ENCODE measurements at places on chromosomes 7 and 10. TPM values are rescaled to one million over a fixed set of nuclear protein-coding genes. Genes with fewer than 3 reads are reported as not detected.
A peak's percentile ranks its signal among the peaks of the same experiment; 100 is the strongest.

DNA sequence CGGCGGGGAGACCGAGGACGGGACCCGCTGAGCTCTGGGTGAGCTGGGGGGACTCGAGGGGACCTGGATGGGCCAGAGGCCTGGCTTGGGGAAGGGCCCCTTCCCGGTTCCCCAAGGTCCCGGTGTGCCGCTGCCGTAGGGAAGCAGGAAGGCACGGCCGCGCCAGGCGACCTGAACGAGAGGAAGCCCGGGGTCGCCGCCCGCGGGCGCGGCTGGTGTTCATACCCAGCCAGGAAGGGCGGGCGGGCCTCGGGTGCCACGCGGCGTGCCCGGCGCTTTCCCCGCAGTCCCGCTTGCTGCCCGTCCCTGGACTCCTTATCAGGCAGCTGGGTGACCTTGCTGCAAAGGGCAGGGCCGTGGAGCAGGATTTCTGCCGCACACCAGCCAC lies 38.0 kb downstream of the ZNF777 start:
- no peak overlapping the region for H3K27ac ChIP-seq
- no peaks in the 10 kb centered on the region for H3K4me1 ChIP-seq
- no peak for DNase-seq
- no peaks in the 10 kb centered on the region for H3K27me3 ChIP-seq

The KIF11 gene
- 18.3 TPM for total RNA-seq

- no peak overlapping the region for H3K4me3 ChIP-seq
- H3K27ac ChIP-seq, result no peak overlapping the region
- no peaks in the 10 kb centered on the region for H3K27me3 ChIP-seq
- peaks cover 4% of the 10 kb centered on the region for H3K36me3 ChIP-seq
These were observed 44.9 kb downstream of the SMURF1 start for GRCh38 chr7:99098824-99099498.

DNA sequence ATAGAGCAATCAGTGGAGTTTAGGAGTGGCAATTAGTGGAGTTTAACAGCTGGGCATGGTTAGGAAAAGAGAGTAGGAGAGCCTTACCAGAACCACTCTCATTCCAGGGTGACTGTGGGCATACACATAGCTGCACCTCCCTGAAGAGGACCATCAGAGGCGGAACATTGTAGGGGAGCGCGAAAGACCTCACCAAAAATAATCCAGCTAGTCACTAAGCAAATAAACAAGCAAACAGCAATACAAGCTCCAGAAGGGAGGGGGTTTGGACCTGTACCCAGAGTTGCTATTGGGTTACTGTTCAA lies 4.1 kb upstream of the NACAD start:
- no peaks in the 10 kb centered on the region for H3K36me3 ChIP-seq
- H3K27ac ChIP-seq, result no peak overlapping the region
- H3K4me3 ChIP-seq, result no peak overlapping the region
- H3K27me3 ChIP-seq, result no peaks in the 10 kb centered on the region
- no peak for DNase-seq

The PIP4K2A gene
- 18.1 TPM for total RNA-seq

DNA sequence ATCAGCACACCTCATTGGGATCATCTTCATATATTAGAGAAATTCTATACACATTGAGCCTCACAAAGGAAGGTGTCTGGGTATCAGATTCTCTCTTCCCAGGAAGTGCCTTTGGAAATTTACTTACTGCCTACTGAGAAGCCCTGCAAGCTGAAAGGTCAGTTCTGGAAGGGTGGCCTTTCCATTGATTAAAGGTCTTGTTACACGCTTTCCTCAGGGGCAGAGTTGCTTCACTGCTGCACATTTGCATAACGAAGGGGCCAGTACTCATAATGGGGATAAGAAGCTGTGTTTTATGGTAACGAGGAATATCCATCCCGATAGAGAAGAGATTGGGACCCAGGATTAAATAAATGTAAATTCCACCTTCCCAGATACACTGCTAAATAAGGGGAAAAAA lies 19.4 kb upstream of the IL15RA start:
- no peaks in the 10 kb centered on the region for H3K4me1 ChIP-seq
- H3K4me3 ChIP-seq, result no peak overlapping the region
- no peaks in the 10 kb centered on the region for H3K36me3 ChIP-seq
- peaks cover 17% of the 10 kb centered on the region for H3K27me3 ChIP-seq
- no peak overlapping the region for H3K27ac ChIP-seq

DNA sequence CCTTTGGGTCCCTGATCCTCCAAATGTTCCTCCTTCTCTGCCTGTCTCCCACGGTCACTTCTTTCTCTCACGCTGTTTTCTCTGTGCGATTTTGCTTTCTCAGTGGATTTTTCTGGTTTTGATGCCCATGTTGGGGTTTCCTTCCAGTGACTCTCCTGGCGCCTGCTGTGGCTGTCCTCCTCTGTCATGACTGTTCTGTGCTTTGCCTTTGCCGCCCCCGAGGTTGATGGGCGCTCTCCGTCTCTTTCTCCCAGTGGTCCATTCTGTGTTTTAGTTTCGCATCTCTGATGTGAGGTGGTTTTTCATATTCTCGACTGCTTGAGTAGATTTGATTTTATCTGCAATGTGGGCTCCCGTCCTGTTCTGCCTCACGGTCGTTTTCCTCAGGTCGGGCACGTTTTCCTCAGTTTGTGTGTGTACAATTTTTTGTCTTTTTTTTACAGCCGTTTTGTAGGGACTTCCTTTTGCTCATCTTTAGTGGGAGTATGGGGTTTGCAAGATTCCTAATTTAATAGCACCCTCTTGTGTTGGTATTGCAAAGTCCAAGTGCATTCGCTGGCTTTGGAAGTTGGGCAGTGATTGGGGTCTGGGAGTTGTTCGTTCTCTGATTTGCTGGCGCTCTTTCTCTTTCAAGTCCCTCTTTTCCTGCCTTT lies 100.0 kb downstream of the INPP5A start:
- no peaks in the 10 kb centered on the region for H3K36me3 ChIP-seq
- peaks cover 8% of the 10 kb centered on the region for H3K4me1 ChIP-seq
- H3K27ac ChIP-seq, result no peak overlapping the region
- DNase-seq, result peak; percentile 73
- no peaks in the 10 kb centered on the region for H3K27me3 ChIP-seq

The BZW2 gene
- total RNA-seq, result 58.1 TPM

DNA sequence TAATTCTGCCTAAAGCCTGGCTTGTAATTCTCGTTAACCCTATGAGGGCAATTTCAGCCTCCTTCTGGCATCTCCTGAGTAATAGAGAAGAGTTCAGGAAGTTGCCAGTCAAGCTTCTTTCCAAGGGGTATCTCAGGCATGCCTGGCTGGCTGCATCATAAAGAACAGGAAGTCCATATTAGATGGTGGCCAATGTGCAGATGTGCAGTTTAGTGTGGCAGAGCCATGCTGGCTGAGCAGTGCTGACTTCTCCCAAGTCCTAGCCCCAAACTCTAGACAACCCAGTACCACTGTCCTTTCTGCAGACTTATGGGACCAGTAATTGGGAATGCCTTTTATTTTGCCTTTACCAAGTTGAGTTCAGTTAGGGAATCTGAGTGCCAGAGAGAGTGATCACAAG lies 517.9 kb downstream of the GALNT17 start:
- H3K4me1 ChIP-seq, result no peaks in the 10 kb centered on the region
- no peaks in the 10 kb centered on the region for H3K36me3 ChIP-seq
- no peaks in the 10 kb centered on the region for H3K27me3 ChIP-seq

GRCh38 chr10:112723876-112724275 lies 226.2 kb upstream of the TCF7L2 start:
- H3K27ac ChIP-seq, result no peak overlapping the region
- H3K36me3 ChIP-seq, result no peaks in the 10 kb centered on the region

The RHOBTB1 gene
- 18.9 TPM for total RNA-seq

The ERVW-1 gene
- not detected for total RNA-seq

- H3K27ac ChIP-seq, result peak overlapping the region; percentile 31
- no peak overlapping the region for H3K4me3 ChIP-seq
- no peaks in the 10 kb centered on the region for H3K36me3 ChIP-seq
- no peaks in the 10 kb centered on the region for H3K27me3 ChIP-seq
These were observed 299.8 kb downstream of the KLF6 start for GRCh38 chr10:3485057-3485686.

DNA sequence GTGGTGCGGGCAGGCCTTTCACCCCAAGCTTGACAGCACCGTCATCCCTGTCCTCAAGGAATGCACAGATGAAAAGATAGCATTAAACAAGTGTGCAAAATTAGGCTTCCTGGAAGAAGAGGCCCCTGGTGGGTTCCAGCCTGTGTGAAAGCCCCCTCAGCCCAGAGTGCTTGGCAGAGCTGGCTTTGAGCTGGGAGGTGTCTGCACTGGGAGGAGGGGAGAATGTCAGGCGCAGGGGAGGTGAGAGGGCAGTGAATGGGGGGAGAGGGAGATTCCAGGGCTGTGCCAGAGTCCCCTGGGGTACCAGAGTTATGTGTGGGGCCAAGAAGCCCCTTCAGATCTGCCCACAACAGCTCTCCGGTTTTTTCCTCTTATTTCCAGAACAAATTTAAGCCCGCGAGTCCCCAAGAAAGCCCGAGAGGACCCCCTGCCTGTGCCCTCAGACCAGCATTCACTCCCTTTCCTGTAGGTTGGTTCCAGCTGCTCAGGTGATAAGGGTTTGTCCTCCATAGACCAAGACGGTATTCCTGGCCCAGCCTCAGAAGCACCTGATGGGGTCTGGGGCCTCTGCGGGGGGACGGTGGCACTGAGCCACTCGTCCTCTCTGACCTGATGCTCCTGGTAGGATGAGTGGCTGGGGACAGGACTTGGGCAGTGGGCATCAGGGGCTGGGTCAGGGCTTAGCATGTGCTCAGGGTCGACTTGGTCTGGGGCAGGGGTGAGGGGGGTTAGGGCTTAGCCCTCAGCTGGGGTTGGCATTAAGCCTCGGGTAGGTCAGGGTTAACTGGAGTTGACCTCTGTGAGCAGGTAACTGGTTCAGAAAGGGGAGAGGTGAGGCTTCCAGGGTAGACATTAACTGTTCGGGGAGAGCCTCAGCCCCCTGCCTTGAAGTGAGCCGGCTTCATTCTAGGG lies 43.4 kb downstream of the ADCYAP1R1 start:
- no peak for DNase-seq
- H3K36me3 ChIP-seq, result no peaks in the 10 kb centered on the region
- no peak overlapping the region for H3K27ac ChIP-seq
- no peaks in the 10 kb centered on the region for H3K27me3 ChIP-seq

The LRIT1 gene
- total RNA-seq, result not detected

The ACTR3C gene
- not detected for total RNA-seq

The RNF32 gene
- 0.56 TPM for total RNA-seq

The STAM gene
- 31.9 TPM for total RNA-seq

The SFXN3 gene
- total RNA-seq, result 53.3 TPM

The LRRC18 gene
- total RNA-seq, result not detected

DNA sequence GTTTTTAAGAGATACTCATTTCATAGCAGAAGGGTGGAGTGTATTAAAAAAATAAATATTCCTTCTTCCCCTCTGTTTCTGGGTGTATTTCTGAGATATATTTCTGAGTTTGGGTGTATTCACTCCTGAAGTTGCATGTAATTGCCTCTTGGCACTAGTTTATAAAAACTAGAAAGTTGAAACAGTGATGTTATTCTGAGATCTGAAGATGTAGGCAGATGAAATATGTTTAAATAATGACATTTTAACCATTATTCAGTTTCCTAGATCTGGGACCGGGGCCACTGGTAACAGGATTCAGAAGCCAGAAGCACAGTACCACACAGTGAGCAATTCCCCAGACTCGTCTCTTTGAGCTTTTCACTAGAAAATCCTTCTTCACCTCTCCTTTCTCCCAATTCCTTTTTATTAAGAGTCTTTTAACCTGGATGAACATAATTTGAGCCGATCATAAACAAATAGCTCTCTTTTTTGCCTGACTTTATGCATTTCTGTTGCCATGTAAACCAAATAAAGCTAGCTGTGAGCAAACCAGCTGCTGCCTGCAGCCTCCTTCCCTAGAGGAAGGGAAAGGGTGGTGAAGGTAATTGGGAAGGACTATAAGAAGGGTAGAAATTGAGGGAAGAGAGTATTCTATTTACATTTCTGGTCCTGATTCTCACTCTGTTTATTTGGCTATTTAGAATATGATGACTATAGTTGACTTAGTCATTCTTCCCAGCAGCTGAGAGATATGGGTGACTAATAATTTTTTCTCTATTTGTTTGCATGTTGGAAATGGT lies 101.8 kb upstream of the STRIP2 start:
- peak overlapping the region; percentile 66 for H3K27ac ChIP-seq
- H3K4me3 ChIP-seq, result no peak overlapping the region
- H3K36me3 ChIP-seq, result no peaks in the 10 kb centered on the region
- no peaks in the 10 kb centered on the region for H3K27me3 ChIP-seq
- peaks cover 3% of the 10 kb centered on the region for H3K4me1 ChIP-seq
- peak; percentile 93 for DNase-seq

The WASHC2C gene
- 27.2 TPM for total RNA-seq

The MKX gene
- 0.28 TPM for total RNA-seq

DNA sequence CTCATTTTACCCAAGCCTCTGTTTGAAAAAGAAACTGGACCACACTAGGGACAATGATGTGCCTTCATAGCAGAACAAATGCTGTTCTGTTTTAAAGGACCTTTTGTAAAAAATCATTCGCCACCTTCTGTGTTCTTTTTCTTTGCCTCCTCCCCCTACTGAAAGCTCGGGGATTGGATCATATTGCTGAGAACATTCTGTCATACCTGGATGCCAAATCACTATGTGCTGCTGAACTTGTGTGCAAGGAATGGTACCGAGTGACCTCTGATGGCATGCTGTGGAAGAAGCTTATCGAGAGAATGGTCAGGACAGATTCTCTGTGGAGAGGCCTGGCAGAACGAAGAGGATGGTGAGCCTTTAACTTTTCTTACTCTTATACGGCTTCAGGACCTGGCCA lies 62.2 kb downstream of the POLL start:
- no peak for DNase-seq
- peaks cover 7% of the 10 kb centered on the region for H3K36me3 ChIP-seq
- no peak overlapping the region for H3K27ac ChIP-seq
- no peak overlapping the region for H3K4me3 ChIP-seq
- no peaks in the 10 kb centered on the region for H3K4me1 ChIP-seq

DNA sequence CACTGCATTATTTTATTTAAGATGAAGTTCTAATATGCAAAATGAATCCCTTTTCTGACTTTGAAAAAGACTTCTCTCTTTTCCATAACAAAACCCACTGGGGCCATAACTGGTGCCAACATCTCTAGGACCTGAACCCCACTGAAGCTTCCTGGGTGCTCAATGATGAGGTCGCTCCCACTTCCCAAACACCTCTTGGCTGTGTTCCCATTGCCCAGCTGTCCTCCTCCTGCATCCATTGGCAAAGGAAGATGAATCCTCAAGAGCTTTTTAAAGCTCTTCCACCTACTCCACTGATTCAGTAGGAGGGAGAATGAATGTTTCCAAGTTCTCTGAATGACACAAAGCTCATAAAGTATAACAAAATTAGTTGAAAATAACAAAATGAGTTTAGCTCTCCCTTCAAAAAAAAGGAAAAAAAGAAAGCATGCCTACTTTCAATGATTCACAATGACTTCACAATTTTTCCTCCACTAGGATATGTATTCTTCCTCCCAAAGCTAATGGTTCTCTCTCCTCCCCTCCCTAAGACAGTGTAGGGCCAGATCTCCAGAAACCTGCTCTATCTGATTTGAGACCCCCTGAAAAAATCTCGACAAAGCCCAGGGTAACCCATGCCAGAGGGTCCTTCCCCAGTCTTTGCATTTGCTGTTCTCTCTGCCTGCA lies 64.8 kb downstream of the SORBS1 start:
- DNase-seq, result no peak
- H3K4me3 ChIP-seq, result no peak overlapping the region
- H3K27me3 ChIP-seq, result no peaks in the 10 kb centered on the region

- H3K4me3 ChIP-seq, result no peak overlapping the region
- H3K27me3 ChIP-seq, result no peaks in the 10 kb centered on the region
- DNase-seq, result no peak
- no peak overlapping the region for H3K27ac ChIP-seq
These were observed 66.8 kb downstream of the MKI67 start for GRCh38 chr10:128059266-128059981.

The ADAM22 gene
- total RNA-seq, result 0.18 TPM
